ENCODE measurements at places on chromosomes 2 and 18.

- no peak for DNase-seq
Measured at GRCh38 chr2:149087751-149088150, 49.3 kb downstream of the LYPD6B start.

DNA sequence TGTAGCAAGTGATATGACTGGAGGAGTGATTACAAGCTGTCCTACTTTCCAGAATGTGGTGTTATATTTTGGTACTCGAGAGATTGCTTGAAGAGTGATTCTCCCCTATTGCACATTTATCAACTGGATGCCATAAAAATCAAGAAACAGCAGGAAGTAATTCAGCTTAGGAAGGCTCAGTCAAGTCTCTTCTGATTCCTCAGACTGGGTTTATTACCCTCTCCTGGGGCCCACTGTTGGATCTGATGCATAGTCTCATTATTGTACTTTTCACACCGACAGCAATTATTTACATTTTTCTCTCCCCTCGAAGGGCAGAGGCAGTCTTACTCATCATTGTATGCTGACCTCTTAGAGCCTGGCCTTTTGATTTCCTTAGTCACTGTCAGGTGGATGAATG, 9.3 kb downstream of the NOSTRIN start:
- DNase-seq, result no peak

- no peak for DNase-seq
Measured at GRCh38 chr2:10579876-10580514, 109.8 kb downstream of the NOL10 start.

- DNase-seq, result no peak
Measured at GRCh38 chr2:122080871-122081270, 325.4 kb downstream of the TSN start.

- DNase-seq, result no peak
Measured at GRCh38 chr2:171819453-171819852, 74.6 kb downstream of the SLC25A12 start.

DNA sequence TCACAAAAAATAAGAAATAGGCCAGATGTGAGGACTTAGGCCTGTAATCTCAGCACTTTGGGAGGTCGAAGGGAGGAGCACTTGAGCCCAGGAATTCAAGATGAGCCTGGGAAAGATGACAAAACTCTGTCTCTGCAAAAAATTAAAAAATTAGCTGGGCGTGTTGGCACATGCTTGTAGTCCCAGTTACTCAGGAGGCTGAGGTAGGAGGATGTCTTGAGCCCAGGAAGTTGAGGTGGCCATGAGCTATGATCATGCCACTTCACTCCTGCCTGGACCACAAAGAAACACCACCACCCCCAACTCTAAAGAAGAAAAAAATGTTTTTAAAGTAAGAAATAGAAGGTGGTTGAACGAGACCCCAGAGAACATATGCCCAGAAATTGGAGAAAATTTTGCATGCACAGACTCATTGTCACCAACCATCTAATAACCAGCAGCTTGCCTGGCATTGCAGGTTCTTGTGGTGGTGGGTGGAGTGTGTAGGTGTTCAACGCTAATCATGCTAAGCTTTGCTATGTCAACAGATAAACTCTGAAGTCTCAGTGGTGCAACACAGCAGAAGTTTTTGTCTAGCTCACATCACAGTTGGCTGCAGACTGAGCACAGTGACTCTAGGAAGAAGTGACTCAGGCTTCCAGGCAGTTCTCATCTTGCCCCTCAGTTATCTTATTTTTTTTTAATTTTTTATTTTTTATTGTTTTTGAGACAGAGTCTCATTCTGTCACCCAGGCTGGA, 18.6 kb downstream of the ARL4C start:
- no peak for DNase-seq

GRCh38 chr2:179981085-179981484, 26.0 kb downstream of the CWC22 start:
- no peak for DNase-seq

DNA sequence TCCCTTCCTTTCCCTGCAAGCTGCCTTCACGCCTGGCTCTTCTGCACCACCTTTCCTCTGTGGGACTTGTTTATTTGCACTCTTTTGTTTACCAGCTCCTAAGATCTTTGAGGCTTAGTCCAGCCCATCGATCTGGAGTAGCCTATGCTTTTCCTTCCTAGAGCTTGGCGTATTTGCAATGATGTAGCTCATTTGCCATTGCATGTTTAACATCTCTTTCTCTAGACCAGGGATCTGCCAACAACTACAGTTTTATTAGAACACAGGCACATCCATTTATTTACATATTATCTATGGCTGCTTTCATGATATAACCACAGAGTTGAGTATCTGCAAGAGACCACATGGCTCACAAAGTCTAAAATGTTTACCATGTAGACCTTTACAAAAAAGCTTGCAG, 150.4 kb downstream of the RAPGEF4 start:
- DNase-seq, result no peak

DNA sequence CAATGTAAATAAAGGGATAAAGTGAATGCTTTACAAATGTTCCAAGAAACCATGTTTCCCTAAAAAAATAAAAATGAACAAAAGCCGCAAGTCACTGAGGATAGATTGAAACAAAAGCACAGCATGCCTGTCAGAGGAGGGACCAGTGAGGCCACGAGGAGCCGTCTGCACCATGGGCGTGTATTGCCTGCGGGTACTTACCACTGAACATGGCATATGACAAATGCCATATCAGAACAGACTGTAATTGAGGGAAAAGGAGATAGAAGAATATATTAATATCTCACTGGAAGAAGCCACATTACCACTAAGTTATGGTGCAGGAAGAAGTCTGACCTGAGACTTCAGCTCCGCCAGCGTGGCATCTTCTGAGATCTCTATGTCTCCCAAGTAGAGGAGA, 75.8 kb downstream of the USP40 start:
- DNase-seq, result no peak

GRCh38 chr2:134086594-134087219, 167.2 kb upstream of the MGAT5 start:
- no peak for DNase-seq

- DNase-seq, result no peak
Measured at GRCh38 chr2:99840831-99841230, 301.6 kb downstream of the AFF3 start.

DNA sequence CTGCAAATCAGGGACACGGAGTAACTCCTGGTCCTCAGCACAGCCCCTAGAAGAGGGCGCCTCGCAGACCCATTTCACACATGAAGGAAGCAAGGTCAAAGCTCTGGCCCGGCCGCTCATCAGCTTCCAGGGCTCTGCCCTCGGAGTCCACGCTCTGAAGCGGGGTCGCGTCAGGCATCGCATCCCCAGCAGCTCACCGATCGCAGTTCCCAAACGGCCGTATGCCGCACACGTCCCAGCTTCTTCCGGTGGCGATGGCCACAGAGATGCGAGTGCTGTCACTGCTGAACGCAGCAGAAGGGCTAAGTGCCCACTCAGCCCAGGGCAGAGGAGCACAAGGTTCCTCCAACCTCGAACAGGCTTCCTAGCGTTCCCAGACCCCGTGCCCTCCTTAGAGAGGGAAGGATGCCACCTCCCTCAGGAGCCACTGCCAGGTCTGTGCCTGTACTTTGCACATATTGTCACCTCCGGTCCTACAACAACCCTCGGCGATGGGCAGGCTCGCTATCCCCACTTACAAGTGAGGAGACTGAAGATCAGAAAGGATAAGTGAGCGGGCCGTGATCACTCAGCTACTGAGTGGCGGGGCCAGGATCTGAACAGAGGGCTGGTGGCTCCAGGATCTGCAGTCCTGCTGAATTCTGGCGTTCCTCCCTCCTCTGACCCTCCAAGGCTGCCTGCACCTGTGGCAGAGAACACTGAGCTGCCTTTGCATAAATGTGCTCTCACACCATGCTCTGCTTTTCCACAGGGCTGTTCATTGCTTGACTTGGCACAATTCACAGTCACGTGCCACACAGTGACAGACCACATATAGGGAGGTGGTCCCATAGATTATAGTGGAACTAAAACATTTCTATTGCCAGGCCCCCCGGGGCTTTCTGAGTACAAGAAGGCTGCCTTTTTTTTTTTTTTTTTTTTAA, 71.4 kb downstream of the COPS8 start:
- no peak for DNase-seq

DNA sequence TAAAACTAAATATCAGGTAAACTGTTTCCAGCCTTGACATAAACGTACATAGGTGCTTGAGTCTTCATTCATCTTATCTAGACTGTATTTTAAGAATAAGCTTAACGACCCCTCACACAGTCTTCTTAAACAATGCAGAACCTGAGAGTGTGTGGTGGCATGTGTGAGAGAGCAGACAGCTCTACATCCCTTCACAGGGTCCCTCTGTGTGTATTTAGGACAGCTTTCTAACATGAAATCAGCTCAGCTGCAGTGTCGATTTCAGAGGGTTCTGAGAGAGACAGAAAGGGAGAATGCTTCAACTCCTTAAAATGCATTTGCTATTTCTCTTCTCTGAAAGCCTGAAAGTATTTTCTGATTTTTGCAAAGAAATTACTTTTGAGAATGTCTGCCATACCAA, 185.2 kb downstream of the GRB14 start:
- DNase-seq, result no peak

DNA sequence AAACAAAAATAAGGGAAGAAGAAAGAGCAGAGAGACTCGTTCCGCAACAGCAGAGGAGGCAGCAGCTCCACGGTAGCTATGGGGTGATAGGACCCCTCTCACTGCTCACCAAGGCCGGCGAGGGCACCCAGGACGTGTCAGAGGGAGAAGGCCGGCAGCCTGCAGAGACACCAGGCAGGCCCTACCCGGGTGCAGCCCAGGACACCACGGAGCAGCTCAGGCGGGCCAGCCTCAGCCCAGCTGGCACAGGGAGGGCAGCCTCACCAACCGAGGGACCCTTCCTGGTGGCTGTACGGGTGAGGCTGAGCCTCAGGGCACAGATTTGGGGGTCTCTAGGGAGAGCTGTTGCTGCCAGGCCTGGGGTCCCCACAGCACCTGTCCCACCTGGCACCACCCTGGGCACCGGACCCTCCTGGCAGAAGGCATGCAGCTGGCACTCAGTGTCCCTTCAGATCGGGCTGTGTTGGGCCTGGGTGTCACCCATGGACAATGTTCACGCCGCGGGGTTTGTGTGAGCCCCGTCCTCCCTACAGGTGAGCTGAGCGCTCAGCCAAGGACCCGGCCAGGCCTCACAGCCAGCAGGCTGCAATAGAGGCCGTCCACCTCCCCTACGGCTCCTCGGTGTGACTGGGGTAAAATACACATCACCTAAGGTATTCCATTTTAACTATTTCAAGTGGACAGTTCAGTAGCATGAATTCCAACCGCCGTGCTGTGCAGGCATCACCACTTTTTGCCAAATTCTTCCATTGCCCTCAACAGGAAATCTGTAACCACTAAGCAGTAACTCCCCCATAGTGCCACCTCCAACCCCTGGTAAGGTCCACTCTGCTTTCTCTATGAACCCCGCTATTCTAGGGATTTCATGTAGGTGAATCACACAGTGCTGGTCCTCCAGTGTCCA, 21.6 kb downstream of the KCNG2 start:
- no peak for DNase-seq

GRCh38 chr2:25545899-25546298, 127.5 kb downstream of the DTNB start:
- DNase-seq, result no peak

DNA sequence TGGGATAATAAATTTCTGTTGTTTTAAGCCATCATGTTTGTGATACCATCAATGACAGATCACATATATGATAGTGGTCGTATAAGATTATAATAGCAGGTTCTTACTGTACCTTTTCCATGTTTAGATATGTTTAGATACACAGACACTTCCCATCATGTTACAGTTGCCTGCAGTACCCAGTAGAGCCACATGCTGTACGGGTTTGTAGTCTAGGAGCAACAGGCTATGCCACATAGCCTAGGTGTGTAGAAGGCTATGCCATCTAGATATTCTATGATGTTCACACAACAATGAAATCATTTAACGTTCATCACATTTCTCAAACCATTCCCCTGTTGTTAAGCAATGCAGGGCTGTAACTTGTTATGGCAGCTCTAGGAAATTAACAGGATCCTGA, 132.9 kb upstream of the SH3BP4 start:
- no peak for DNase-seq

DNA sequence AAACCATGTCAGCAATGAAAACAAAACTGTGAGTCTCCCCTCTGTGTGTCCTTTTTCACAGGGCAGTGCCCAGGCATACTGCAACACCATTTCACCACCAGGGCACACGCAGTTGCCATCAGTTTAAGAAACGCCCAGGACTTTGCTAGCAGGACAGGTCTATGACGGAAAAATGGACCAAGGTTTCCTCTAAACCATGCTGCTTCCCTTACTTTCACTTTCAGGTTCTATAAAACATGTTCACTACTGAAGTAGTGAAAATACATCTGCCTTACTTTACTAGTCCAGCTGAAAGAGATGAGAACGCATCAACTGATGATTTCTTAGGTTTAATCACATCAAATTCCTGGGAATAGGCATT, 110.5 kb downstream of the TCF4 start:
- DNase-seq, result no peak

GRCh38 chr2:118190474-118190873, 102.2 kb downstream of the INSIG2 start:
- DNase-seq, result no peak

- no peak for DNase-seq
Measured at GRCh38 chr2:155965415-155966063, 367.0 kb downstream of the NR4A2 start.

GRCh38 chr18:26322890-26323653, 96.8 kb downstream of the TAF4B start:
- no peak for DNase-seq

- DNase-seq, result no peak
Measured at GRCh38 chr18:48452861-48453323, 43.7 kb upstream of the ZBTB7C start.

GRCh38 chr2:102950371-102950946, 188.6 kb downstream of the TMEM182 start:
- DNase-seq, result no peak

DNA sequence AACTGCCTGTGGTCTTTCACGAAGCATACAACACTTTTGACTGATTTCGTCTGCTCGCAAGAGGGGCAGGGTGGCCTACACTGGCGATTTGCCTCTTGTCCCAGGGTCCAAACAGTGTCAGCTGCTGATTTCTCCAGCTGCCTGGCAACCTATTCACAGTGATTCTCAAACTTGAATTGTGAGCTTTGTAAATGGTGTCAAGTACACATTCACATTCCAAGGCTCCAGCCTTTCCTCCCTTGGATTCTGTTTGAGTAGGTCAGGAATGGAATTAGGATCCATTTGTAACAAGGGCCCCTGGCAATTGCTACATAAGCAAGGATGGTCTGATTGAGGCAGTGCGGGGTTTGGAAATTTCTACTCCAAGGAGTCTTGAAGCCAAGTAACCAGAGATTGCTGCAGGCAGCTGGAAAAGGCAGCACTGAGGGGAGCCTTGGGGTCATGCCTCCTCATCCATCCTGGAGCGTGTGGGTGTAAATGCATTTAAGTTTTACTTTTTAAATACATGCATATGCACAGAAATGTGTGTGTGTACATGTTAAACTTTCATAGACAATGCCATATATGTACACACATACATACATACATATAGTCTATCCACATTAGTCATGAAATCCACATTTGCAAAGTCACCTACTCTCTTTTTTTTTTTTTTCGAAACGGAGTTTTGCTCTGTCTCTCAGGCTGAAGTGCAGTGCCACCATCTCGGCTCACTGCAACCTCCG, 86.8 kb upstream of the UXS1 start:
- DNase-seq, result no peak

Measured in stimulated activated naive CD8-positive, alpha-beta T cell treated with anti-CD3 and anti-CD28 coated beads, Interleukin-15, Interleukin-2, amounts not matched to agents 100 U/mL and 50 U/mL, for 24 hours (primary cell).